Activated naive CD8-positive, alpha-beta T cell treated with anti-CD3 and anti-CD28 coated beads, Interleukin-2, amount 10 ng/mL, durations not matched to agents 7 days and 5 days (primary cell): ENCODE measurements at places on chromosomes 3 and 15. TPM values are rescaled to one million over a fixed set of nuclear protein-coding genes. Genes with fewer than 3 reads are reported as not detected.

DNA sequence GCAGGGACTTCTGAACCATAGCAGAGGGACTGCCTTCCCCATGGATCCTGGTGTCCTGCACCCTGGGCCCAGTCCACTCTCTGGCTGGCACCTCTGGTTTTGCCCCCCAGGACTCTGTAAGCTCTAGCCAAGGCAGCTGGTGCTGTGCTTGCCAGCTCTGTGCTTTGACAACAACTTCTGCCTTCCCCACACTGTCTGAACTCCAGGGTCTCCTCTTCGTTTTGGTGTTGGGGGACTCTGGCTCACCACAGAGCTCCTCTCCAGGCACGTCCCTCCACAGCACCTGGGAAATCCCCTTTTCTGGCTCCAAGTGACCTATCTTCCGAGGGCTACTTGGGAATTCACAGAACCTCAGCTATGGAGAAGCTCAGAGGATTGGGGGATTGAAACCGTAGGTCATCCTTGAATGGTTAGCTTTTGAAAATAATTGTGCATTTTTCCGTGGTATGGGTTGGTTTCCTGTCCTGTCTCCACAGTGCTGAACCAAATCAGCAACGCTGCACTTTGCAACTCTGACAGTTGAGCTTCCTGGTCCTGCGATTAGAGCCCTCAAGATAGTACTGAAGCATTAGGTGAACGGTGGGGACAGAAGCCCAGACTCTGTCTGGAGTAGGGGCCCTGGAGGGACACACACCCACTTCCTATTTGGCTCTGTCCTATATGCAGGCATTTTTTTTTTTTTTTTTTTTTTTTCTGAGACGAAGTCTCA, 152.4 kb downstream of the APBA2 start:
- no peaks in the 10 kb centered on the region for H3K27me3 ChIP-seq
- peaks cover 51% of the 10 kb centered on the region for H3K4me1 ChIP-seq
- H3K4me3 ChIP-seq, result peak overlapping the region; percentile 44
- H3K27ac ChIP-seq, result peak overlapping the region; percentile 45
- DNase-seq, result no peak

- H3K4me1 ChIP-seq, result no peaks in the 10 kb centered on the region
- DNase-seq, result no peak
- H3K27ac ChIP-seq, result no peak overlapping the region
- H3K36me3 ChIP-seq, result no peaks in the 10 kb centered on the region
- no peak overlapping the region for H3K4me3 ChIP-seq
Observed at GRCh38 chr15:48084759-48085590, 35.8 kb upstream of the SLC24A5 start.

Gene CCR8
- total RNA-seq, result 1.1 TPM

- no peak for DNase-seq
- no peak overlapping the region for H3K27ac ChIP-seq
- no peaks in the 10 kb centered on the region for H3K4me1 ChIP-seq
- no peaks in the 10 kb centered on the region for H3K27me3 ChIP-seq
- no peaks in the 10 kb centered on the region for H3K36me3 ChIP-seq
Observed at GRCh38 chr3:170690661-170690981, 104.7 kb upstream of the SLC7A14 start.

DNA sequence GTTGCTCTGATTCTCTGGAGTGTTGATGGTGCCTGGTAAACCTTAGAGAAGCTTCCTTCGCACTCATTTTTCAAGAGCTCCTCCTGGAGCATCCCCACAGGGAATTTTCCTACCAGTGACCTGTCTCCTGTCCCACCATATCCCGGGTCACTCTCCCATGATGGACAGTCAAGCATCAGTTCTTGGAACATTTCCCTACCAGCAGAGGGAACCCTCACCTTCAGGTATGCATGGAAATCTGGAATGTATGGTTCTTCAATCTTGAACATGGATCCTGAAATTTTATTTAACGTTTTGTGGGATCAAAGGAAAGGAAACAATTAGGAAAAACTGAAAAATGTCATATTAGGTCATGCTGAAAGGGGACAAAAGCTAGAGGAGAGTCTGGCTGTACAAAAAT, 153.8 kb downstream of the SPATA16 start:
- no peak for DNase-seq
- no peaks in the 10 kb centered on the region for H3K4me1 ChIP-seq
- H3K4me3 ChIP-seq, result no peak overlapping the region
- no peaks in the 10 kb centered on the region for H3K27me3 ChIP-seq

DNA sequence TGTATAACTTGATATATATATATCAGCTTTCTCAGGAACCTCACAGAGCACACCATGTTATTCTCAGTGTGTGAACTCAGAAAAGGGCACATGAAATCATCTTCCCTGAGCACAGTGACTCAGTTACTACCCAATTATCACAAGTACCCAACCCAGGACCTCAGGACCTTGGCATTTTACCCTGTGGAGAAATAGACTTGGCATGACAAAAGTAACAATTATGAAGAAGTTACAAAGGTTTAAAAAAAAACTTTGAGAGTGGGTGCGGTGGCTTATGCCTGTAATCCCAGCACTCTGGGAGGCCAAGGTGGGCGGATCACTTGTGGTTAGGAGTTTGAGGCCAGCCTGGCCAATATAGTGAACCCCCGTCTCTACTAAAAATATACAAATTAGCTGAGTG, 52.4 kb downstream of the ONECUT1 start:
- no peaks in the 10 kb centered on the region for H3K36me3 ChIP-seq
- DNase-seq, result no peak
- H3K27ac ChIP-seq, result no peak overlapping the region
- no peaks in the 10 kb centered on the region for H3K27me3 ChIP-seq
- H3K4me1 ChIP-seq, result peaks cover 21% of the 10 kb centered on the region

DNA sequence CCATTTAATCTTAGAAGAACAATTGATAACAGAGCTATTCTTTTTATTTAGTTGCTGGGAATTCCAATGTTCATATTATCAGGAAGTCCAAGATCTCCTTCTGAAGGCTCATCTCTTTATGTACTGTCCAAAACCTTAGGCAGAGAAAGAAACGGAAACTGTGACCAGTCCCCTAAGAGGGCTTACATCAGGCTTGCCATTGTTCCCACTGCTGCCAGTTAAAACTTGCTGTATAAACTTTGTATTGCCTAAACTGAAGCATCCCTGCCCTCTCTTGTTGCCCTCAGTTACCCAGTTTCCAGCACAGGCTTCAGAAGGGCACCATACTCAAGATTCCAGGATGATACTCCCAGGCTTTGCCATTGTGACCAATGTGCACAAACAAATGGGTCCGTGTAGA, 435.2 kb upstream of the NAALADL2 start:
- H3K36me3 ChIP-seq, result no peaks in the 10 kb centered on the region
- H3K27me3 ChIP-seq, result no peaks in the 10 kb centered on the region
- no peak for DNase-seq
- no peak overlapping the region for H3K4me3 ChIP-seq

Gene GOLGA8S
- 1.3 TPM for total RNA-seq

- H3K4me1 ChIP-seq, result no peaks in the 10 kb centered on the region
- no peak overlapping the region for H3K4me3 ChIP-seq
- H3K36me3 ChIP-seq, result no peaks in the 10 kb centered on the region
- DNase-seq, result no peak
Observed at GRCh38 chr3:69986419-69986818, 13.1 kb upstream of the SAMMSON start.

DNA sequence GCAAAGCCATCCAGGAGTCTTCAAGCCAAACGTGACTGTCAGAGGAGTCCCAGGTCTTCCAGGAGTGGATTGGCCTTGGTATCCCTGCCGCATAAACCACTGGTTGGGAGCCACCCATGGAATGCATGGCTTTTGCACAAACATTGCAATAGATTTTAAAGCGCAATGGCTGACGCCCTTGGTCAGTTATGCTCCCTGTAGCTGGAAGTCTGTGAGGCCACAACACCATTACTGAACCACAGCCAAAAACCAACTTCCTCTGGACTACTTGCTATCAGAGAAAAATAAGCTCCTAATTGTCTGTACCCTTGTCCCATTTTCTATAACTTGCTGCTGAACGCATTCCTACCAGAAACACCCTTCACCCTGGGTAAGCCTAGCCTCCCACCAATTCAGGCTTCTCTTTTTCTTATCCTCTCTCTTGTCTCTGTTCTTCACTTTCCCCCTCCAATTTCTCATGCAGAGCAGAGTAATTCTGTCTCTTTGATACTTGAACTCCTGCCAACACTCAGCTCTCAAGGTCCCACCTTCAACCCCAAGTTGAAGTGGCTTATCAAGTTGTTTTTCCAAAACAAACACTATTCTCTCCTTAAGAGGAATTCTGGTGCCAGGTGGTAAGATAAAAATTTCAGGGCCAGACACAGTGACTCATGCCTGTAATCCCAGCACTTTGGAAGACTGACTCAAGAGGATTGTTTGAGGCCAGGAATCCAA, 176.4 kb upstream of the UBE2E1 start:
- H3K27ac ChIP-seq, result no peak overlapping the region
- peaks cover 14% of the 10 kb centered on the region for H3K27me3 ChIP-seq
- DNase-seq, result no peak
- H3K4me3 ChIP-seq, result no peak overlapping the region

Gene RBM15B
- 30.5 TPM for total RNA-seq

GRCh38 chr3:115968871-115969270, 345.6 kb downstream of the GAP43 start:
- H3K27ac ChIP-seq, result no peak overlapping the region
- no peak for DNase-seq
- H3K4me1 ChIP-seq, result no peaks in the 10 kb centered on the region
- no peak overlapping the region for H3K4me3 ChIP-seq
- no peaks in the 10 kb centered on the region for H3K36me3 ChIP-seq
- H3K27me3 ChIP-seq, result no peaks in the 10 kb centered on the region

Gene PLS1
- total RNA-seq, result 3.1 TPM

Gene CCR9
- 21.6 TPM for total RNA-seq

Gene COMMD2
- total RNA-seq, result 38.3 TPM

- no peak overlapping the region for H3K27ac ChIP-seq
- peaks cover 11% of the 10 kb centered on the region for H3K27me3 ChIP-seq
- DNase-seq, result no peak
Observed at GRCh38 chr3:124850633-124851032, 36.5 kb downstream of the ITGB5 start.

DNA sequence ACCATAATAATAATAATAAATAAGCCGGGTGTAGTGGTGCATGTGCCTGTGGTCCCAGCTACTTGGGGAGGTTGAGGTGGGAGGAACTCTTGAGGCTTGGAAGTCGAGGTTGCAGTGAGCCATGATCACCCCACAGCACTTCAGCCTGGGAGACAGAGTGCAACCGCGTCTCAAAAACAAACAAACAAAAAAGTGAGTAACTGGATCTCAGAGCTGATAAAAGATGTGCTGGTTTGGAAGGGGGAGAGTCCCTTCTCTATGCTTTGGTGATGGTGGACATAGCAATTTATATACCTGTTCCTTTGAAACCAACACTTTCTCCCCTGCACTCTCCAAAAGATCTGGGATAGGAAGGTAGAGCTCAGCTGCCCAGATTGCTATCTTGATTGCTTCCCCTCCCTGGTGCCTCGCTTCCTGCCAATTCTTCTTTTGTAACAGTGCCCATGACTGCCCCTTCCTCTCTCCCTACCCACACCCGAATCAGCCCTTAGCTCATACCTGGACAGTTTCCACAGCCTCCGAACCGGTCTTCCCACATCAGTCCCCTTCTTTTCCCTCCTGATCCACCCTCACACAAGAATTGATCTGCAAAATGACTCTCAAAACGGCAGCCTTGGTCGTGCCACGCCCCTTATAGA, 55.1 kb upstream of the UBE2E1 start:
- no peak overlapping the region for H3K27ac ChIP-seq
- no peaks in the 10 kb centered on the region for H3K4me1 ChIP-seq
- H3K4me3 ChIP-seq, result no peak overlapping the region
- no peak for DNase-seq
- no peaks in the 10 kb centered on the region for H3K36me3 ChIP-seq

Gene SLC22A13
- total RNA-seq, result 0.57 TPM

Gene SCN11A
- 0.11 TPM for total RNA-seq

DNA sequence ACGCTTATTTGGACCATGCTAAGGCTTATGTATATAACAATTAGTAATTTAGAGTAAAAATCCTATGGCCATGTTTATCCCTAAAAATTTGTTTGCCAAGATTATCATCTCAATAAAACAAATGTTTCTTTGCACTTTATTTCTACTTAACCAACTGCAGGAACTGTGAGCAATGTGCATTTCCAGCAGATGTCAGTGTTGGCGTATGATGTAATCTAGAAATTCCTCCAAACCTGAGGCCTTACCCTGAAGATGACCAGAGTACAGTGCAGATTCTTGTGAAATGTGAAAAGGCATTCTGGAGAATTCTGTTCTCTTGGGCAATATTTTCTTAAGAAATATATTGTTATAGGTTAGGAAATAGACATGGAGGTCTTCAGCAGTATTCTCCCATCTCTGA, 205.9 kb downstream of the MBNL1 start:
- no peak for DNase-seq
- H3K27me3 ChIP-seq, result peaks cover 3% of the 10 kb centered on the region
- no peak overlapping the region for H3K4me3 ChIP-seq
- H3K4me1 ChIP-seq, result peaks cover 4% of the 10 kb centered on the region

GRCh38 chr3:175399156-175399840, 540.2 kb downstream of the NAALADL2 start:
- no peak overlapping the region for H3K27ac ChIP-seq
- H3K4me1 ChIP-seq, result no peaks in the 10 kb centered on the region
- no peak overlapping the region for H3K4me3 ChIP-seq
- DNase-seq, result no peak

Gene FBXO45
- total RNA-seq, result 12.3 TPM

DNA sequence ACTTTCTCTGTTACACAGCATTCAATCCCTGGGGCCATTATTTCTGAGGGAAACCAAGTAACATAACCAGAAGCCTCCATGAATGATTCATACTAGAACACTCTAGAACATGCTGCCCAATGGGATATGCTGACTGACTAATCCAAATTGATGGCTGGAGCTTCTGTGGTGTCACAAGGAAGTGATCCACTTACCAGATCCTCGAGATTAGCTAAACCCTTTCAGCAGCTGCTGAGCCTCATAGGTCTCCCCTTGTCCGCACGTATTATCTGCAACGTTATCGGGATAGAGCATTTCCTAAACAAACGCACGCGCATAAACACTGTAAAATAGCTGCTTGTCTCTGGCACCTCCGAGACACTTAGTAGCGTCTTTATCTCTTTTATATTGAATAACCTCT, 61.2 kb upstream of the PROK2 start:
- no peak overlapping the region for H3K27ac ChIP-seq
- H3K4me3 ChIP-seq, result no peak overlapping the region
- no peaks in the 10 kb centered on the region for H3K36me3 ChIP-seq
- no peaks in the 10 kb centered on the region for H3K4me1 ChIP-seq

- no peaks in the 10 kb centered on the region for H3K36me3 ChIP-seq
- no peak overlapping the region for H3K27ac ChIP-seq
- peaks cover 3% of the 10 kb centered on the region for H3K27me3 ChIP-seq
Observed at GRCh38 chr3:178483704-178484103, 52.5 kb upstream of the KCNMB2 start.

Gene SAMD7
- not detected for total RNA-seq

DNA sequence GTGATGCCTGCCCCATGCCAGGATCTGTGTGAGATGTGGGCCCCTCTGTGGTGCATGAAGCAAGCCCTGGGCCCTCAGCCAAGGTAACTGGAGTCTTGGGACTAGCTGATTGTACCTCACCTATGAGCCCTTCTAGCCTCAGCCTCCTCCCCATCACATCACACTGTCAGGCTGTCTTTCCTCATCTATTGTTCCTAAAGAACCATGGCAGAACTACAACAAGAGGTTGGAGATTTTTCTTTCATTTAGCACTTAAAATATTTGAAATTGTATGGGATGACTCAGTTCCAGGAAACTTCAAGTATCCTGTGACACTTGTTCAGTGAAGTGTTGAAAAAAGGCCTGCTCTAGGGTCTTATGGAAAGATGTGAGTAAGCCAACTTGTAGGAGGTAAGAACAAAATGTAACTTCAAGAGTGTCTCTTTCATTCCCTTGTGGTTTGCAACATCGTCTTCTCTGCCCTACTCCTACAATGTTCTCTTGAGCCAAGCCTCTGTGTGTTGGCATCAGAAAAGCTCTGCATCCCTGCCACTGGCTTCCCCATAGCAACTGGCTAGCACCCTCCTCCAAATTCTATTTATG, 58.7 kb upstream of the TIPARP start:
- H3K36me3 ChIP-seq, result peaks cover 3% of the 10 kb centered on the region
- peaks cover 15% of the 10 kb centered on the region for H3K4me1 ChIP-seq
- peaks cover 2% of the 10 kb centered on the region for H3K27me3 ChIP-seq
